T-helper 2 cell (primary cell): ENCODE measurements at places on chromosomes 2 and 18.

- DNase-seq, result no peak
Measured at GRCh38 chr2:20514596-20515269, 67.9 kb downstream of the RHOB start.

- no peak for DNase-seq
Measured at GRCh38 chr2:45769854-45770576, 118.5 kb downstream of the PRKCE start.

DNA sequence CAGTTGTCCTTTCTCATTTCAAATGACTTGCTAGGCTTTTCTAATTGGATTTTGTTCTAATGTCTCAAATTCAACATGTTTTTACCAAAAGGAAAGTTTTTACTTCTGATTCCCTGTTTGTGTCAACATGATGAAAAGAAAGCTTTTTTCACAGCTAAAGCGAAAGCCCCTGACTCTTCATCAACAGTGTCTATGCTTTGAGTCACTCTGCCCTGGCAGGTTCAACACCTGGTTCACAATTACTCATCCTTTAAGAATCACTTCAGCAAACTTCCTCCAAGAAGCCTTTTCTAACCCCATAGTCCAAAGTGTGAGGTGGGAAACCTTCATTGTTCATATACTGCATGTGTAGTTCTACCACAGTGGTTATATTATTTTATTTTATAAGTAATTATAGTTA, 7.6 kb upstream of the DSG2 start:
- no peak for DNase-seq

DNA sequence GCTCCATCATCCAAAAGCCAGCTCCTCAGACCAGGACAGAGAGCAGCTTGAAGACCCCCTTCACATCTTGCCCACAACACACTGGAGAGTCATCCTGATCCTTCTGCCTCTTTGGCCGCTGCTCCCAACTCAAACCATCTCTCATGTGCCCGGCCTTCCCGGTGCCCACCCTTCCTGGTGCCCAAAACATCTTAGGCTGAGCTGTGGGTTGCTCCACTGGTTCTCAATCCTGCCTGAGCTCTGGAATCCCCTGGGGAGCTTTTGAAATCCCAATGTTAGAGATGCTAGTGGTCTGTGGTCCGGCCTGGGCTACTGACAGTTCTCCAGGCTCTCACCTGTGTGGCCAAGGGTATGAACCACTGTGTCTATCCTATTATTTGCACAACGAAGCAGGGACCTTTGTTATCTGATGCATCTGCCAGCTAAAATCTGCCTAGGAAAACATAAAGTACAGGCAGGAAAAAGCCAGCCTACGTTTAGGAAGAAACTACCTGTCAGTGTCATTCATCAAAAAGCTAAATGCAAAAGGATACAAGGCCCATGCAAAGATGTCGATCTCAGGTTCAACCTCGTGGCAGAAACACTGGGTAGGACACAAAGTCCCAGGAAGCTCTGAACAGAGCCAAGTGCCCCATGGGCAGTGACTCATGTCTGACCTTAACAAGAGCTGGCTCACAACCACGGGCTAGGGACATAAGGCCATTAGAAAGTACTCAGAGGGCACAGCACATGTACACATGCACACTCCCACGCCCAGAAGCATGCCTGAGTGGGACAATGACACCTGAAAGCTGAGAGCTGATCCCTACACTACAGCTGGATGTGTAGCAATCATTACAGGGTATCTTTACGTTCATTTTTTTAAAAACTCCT, 30.8 kb downstream of the TBC1D8 start:
- no peak for DNase-seq

- DNase-seq, result no peak
Measured at GRCh38 chr18:55220523-55220922, 261.3 kb upstream of the CCDC68 start.

DNA sequence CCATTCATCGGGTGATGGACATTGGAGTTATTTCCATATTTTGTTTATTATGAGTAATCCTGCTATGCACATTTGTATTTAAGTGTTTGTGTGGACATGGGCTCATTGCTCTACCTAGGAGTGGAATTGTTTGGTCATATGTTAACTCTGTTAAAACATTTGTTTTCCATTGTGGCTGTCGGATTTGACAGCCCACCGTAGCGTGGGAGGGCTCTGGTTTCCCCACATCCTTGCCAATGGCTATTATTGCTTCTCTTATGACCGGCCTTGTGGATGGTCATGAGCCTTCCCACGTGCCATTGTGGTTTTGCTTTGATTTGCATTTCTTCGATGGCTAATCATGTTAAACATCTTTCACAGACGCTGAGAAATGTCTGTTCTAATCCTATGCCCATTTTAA, 92.0 kb downstream of the ZNF236 start:
- DNase-seq, result no peak
